ENCODE measurements at places on chromosomes 12 and 14.

DNA sequence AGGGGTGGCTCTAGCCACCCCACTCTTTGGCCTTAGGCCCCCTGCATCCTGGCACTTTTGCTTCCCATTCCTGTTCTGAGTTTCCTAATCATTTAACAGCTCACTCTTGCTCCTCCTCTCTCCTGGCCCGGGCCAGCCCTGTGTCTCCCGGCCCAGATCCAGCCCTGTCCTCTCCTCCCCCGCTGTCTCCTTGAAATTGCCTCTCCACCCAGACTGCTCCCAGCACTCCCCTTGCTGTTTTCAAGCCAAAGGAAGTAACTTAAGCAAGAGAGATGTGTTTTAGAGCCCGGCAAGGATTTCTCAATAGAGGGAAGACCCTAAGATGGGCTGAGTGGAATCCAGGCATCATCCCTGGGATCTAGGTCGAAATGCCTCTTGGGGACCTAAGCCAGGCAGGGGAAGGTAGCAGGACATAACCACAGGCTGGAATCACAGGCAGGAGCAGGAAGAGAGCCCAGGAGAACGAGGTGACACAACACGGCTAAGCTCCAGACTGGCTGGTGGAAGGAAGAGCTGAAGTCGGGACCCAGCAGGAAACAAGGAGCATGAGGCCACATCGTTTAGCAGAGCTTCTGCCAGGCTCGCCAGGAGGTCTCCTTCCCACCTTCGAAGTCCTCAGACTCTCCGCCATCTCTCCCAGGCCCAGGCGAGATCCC, 2.0 kb upstream of the LRP1-AS start:
- peak; percentile 94 for DNase-seq

DNA sequence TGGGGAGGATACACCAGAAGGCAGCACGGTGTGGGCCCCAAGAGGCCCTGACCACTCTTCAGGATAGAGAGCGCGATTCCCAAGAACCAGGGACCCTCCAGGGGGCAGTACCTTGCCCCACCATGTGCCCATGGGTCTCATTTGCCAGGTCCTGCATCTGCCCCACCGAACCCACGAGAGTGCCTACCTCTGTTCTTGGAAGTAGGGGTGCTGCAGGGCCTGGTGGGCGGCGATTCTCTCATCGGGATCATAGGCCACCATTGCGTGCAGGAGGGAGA, 72.7 kb downstream of the MOK start:
- no peak for DNase-seq

- DNase-seq: no peak
These were observed 359.0 kb downstream of the NAV3 start for GRCh38 chr12:78189656-78190055.

GRCh38 chr12:32198555-32198954, 91.9 kb downstream of the BICD1 start:
- DNase-seq: no peak

DNA sequence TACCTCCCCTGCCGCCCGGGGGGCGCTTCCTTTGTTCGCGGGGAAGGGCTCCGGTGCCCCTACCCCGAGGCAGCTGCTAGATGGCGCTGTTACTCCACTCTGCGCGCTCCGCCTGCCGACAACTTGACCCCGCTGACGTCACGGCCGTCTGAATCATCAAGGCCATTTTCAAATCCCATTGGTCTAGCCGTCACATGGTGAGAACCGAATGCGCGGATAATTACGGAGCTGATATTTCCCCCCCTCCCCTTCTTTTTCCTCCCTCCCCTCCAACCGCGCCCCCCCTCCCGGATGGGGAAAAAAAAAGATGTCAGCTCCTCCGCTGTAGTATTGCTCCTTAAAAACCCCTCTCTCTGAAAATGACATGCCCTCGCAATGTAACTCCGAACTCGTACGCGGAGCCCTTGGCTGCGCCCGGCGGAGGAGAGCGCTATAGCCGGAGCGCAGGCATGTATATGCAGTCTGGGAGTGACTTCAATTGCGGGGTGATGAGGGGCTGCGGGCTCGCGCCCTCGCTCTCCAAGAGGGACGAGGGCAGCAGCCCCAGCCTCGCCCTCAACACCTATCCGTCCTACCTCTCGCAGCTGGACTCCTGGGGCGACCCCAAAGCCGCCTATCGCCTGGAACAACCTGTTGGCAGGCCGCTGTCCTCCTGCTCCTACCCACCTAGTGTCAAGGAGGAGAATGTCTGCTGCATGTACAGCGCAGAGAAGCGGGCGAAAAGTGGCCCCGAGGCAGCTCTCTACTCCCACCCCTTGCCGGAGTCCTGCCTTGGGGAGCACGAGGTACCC, at the start of gene HOXC10:
Gene HOXC10 (plus strand): TSS at position 246 of the 791 bp plus-strand sequence. CDS start 114 bp downstream, at position 360.
- DNase-seq: peak; percentile 98

- no peak for DNase-seq
These were observed 68.8 kb downstream of the SLC24A4 start for GRCh38 chr14:92391726-92392125.

- DNase-seq: no peak
These were observed 68.2 kb upstream of the FGD4 start for GRCh38 chr12:32331133-32331532.

DNA sequence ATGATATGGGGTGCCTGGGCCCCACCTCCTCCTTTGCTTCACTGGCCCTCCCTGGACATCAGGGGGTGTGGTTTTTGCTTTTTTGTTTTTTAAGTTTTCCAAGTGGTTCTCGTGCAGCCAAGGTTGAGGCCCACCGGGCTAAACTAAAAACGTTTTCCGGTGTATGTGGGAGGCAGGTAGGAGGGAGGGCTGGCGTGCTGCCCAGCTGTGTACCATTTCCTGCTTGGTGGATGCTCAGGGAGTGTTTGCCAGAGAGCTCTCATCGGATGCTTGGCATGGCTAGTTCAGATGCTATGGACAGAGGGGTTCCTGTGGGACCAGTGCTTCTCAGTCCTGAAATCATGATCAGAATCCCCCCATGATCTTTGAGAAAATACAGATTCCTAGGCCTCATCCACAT, 246.4 kb downstream of the CACNA1C start:
- DNase-seq: no peak

DNA sequence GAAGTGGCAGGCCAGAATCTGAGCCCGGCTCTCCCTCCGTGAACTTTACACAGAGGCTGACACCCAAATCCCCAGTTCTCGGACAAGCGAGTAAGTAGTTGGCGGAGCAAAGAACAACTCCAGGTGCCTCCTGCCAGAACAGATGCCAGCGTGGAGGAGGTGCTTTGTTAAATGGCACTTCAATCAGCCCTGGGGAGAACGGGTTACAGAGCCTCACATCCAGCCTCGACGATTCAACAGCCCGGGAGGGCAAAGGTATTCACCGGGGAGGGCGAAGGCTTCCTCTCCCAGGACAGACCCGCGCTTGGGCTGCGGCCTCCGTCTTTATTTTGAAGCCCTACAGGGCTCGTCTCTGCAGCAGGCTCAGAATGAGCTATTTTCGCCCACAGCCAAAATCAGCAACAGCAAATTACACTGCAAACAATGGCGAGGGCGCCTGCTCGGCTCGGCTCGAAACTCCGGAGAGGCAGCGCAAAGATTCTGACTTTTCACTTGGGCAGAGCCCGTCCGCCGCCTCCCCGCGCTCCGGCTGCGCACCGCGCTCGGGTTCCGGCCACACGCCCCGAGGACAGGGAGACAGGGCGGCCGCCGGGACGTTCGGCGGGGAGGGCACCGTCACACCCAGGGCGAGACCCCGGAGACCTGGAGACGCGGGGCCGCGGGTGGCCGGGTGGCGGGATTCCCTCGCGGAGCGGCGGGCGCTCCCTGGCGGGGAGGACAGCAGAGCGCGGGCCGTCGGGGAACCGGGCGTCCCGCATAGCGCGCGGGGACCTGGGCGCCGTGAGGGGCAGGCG, 811 bp downstream of the TMCC3 start:
- peak; percentile 90 for DNase-seq

DNA sequence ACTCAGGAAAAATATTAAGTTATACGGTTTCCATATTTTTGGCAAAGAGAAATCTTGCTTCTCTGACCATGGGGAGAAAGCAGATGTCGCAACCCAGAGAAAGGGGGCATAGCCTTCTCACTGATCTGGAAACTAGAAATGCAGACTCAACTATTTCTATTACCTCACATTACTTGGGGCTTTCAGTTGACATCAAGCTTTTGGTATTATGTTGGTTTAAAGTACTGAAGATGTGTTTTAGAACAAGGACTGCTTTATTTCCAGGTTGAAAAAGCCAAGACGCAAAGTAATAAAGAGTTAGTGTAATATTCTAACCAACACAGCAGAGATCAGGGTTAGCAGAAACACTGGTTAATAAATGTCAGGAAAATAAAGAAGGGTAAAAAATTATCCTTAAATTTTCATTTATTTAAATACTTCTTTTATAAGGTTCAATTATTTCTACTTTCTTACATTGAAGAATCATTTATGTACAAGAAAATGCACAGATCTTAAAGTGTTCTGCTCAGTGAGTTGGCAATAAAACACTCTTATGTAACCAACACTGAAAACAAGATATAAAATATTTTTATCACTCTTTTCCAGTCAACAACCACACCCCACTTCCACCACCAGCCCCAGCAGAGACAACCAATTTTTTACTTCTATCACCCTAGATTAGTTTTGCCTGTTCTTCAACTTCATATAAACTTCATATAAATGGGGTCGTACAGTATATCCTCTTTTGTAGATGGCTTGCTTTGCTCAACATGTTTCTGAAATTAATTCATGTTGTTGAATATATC, 26.0 kb downstream of the DCP1B start:
- DNase-seq: no peak

DNA sequence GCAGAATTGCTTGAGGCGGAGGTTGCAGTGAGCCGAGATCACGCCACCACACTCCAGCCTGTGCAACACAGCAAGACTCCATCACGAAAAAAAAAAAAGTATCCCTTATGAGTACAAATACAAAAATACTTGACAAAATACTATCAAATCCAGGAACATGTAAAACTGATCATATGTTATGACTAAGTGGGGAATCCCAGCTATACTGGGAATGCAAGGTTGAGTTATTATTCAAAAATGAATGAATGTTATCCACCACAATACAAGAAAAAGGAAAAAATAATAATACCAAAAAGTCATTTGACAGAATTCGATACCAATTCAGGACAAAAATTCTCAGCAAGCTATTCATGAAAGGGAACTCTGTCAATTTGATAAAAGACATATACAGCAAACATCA, 32.6 kb downstream of the MOK start:
- DNase-seq: no peak

GRCh38 chr12:61871485-61871810, 388.8 kb upstream of the USP15 start:
- DNase-seq: no peak

DNA sequence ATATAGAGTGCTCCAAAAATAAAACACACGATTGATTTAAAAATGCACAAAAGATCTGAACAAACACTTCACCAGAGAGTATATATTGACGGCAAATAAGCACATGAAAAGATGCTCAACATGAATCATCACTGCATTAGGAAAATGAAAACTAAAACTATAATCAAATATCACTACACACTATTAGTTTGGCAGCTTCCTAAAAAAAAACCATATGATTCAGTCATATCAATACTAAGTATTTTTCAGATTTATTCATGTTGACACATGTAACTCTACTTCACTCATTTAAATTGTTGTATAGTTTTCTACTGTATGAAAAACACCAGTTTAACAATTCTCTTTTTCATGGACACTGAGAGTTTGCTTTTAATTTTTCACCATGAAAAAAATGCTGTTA, 41.6 kb downstream of the EXOC5 start:
- no peak for DNase-seq

- DNase-seq: no peak
These were observed 319.2 kb downstream of the NUAK1 start for GRCh38 chr12:105819549-105819948.

DNA sequence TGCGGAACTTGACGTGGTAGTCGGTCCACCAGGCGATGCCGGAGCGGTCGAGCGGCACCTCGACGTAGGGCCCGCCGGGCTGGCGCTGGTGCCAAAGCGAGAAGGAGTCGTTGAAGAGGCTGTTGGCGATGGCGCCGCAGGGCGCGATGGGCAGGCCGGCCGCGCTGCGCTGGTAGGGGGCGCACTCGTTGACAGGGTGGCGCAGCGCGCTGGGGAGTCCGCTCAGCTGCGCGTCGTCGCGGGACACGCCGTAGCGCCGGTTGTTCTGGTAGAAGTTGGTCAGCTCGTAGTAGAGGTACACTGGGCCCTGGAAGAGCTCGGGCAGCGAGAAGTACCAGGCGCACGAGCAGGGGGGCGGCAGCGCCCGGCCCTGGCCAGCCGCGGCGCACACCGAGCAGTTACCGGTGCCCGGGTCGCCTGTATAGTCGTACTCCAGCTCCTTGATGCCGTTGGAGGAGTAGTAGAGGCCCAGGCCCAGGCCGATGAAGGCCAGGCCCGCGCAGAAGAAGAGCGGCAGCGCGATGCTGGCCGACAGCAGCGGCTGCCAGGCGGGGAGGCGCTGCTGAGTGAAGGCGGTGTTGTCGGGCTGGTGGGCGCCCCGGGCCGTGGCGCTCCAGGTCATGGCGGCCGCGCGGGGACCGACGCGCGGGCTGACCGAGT, 482 bp downstream of the TMEM30B start:
- DNase-seq: peak; percentile 89

GRCh38 chr12:42633594-42633993, 44.0 kb upstream of the PRICKLE1 start:
- no peak for DNase-seq

- DNase-seq: no peak
These were observed 179.1 kb downstream of the SOX5 start for GRCh38 chr12:23770202-23770938.

DNA sequence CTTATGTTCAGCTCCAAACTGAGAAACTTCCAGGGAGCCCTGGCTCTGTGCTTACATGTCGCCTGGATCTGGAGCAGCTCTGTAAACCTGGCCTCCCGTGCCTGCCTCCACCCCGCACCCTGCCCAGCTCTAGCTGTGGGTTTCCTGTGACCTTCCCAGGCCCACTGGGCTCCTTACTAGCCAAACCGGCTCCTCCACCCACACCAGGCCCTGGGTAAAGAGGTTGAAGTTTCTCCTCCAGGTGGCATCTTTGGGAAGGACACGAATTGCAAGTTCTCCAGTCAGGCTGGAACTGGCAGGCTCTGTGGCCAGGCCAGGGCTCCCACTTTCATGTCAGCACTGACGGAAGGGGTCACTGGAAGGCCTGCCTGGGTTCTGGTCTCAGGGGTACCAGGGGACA, 60.9 kb upstream of the ZFP36L1 start:
- DNase-seq: no peak

DNA sequence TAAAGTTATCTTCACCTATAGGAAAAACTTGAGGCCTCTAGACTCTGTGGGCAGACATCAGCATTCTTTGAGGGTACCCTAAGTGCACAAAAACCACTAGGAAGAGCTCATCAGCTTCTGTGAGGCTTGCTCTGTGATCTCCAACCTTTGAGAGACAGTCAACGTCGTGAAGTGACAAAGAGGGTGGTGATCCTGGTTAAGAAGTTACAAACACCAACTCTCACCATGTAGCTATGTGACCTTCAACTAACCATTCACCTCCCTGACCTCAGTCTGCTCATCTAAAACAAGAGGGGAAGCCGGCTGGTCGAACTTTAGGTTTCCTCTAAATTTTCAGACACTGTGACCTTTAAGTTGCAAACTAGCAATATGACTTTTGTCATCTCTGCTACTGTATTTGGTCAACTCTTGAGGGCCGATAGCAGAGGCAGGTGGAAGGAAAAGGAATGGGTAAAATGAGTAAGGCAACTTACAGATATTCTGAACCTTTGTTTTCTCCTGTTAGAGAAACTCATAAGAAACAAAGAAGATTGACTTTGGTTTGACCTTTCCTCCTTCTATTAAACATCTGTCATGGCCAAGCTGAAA, 103.2 kb upstream of the PARP11 start:
- no peak for DNase-seq

GRCh38 chr12:49902399-49903350, 1.0 kb downstream of the FAIM2 start:
- peak; percentile 49 for DNase-seq

Measured in posterior vena cava (tissue), 2 donors.